Amniotic stem cell (primary cell): ENCODE measurements at places on chromosomes 1 and 21.

DNA sequence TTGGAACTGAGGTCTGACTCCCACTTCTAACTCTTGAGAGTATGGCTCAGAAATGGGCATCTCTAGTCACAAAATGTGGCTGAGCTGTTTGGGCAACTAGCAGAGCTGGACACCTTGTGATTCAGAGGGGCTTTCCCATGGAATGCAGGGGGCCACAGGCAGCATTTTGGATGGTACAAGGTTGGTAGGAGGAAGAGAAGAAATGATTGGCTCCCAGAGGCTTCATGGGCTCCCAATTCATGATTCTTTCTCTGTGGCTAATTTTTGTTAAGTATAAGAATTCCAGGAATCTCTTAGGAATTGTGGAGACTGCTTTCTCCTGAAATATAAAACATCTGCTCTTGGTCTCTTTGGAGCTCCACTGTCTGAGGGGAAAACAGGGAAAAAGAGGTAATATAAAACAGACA, 49.7 kb downstream of the PBX1 start:
- DNase-seq, result no peak

GRCh38 chr1:59383963-59384362, 87.1 kb downstream of the FGGY start:
- no peak for DNase-seq

GRCh38 chr1:202578565-202578964, 131.7 kb downstream of the SYT2 start:
- DNase-seq, result no peak

DNA sequence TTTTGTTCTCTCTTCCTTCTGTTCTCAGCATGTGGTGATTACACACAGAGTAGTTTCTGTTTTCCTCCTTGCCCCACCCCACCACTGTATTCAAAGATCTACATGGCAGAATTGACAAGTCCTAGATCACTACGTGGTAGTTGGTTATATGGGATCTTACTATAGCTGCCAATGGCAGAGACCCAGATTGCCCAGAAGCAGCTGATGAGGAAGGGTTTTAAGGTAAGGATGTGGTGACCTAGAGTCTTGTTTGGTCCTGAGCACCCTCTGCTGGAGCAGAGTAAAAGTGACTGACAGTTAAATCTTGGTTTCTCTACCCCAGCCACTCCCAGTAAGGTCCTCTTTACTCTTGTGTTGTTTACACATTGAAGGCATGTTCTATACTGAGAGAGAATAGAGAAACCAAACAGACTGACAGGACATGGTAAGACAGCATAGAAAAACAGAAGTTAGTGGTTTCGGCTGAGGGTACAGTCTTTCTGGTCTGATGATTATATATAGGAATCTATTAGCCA, 22.8 kb upstream of the STRIP1 start:
- DNase-seq, result no peak

- DNase-seq, result no peak
Measured at GRCh38 chr1:170168265-170168664, 22.5 kb downstream of the NTMT2 start.

DNA sequence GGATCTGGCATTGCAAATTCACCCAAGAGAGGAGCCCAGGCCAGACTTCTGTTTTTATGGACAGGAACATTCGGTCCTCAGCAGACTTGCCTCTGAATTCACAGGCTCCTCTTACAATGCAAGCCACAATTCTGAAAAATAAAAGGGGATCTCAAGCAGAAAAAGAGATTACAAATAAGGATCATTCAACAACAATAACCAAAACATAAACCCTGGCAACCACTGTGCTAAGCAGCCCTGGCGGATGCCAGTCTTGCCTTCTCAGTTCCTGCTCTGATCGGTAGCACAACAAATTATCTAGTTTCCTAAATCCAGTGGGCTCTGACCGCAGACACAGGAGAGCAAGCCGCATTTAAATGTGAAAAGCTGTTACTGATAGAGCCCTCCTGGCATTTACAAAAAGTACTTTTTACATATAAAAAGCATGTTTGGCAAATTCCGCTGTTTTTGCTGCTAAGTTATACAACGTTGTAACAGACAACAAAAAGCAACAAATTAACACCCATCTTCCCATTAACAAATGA, 123.4 kb upstream of the FOXD3 start:
- DNase-seq, result no peak

GRCh38 chr1:206511362-206512057, 4.2 kb downstream of the RASSF5 start:
- no peak for DNase-seq

- DNase-seq, result no peak
Measured at GRCh38 chr1:109754738-109755137, 9.0 kb downstream of the EPS8L3 start.
